ENCODE measurements at places on chromosomes 3 and 15.

DNA sequence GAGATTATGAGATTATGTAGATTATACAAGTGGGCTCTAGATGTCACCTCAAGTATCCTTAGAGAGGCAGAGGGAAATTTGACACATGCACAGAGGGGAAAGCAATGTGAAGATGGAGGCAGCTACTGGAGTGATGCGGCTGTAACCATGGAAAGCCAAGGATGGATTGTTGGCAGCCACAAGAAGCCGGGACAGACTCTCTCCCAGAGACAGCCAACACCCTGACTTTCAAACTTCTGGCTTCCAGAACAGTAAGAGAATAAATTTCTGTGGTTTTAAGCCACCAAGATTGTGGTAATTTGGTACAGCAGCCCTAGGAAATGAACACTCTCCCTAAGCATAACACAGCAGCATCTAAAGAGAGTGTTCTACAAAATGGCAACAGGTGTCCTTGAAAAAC, 34.4 kb upstream of the PRICKLE2 start:
- no peak for DNase-seq

DNA sequence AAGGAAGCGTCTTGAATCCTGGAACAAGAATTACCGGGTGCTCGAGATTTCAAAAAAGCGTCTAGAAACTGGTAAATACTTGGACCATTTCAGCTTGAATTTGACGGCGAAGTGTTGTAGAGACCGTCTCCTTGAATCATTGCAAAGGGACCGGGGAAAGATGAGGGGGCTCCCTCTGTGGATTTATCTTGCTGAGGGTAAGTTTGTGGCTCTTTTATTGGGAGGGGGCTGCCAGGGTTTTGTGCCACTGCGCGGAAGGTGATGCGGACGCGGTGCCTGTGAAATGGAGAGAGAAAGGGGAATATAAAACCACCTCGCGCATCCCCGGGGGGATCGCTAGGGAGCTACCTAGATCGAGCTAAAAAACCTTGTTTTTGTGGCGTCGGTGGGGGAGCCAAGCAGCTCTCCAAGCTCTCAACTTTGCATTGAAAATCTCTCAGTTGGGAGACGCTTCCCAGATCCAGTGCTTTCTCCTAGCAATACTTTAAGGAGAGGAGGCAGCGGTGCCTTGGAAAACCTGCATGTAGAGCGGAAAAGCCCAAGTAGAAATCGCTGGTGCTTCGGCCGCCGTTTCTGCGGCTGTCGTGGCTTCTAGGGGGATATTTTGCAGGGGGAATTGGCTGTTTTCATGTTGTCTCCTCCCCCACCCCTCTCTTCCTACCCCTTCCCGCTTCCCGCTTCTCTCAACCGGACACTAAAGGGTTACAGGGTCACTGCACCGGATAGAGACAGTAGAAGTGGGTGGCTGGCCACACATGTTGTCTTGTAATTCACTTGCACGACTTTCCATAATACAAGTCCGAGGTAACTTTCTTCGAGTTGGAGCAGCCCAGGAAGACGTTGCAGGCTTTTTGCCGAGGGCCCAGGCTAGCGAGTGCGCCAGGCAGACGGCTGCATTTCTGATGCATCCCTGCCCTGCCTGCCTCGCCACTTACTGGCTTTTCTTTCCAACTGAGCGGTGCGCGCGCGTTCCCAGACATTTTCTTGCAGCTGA, 187.6 kb downstream of the NLGN1 start:
- DNase-seq, result no peak

DNA sequence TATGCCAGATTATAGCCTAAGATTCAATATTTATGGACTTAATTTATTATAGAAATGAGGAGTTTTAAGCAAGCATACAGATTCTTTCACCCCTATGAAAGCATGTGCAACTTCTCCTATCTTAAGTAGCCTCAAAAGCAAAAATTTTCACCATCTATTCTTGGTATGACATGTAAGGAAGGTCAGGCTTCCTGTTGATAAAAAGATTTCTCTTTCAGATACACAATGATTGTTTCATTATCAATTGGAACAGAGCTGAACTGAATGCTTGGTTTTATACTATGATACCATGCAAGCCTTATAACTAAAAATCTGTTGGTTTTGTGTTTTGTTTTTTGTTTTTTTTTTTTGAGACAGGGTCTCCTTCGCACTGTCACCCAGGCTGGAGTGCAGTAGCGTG, 3.9 kb downstream of the GRK7 start:
- no peak for DNase-seq

GRCh38 chr3:152902141-152902669, 67.3 kb downstream of the P2RY1 start:
- DNase-seq, result no peak

DNA sequence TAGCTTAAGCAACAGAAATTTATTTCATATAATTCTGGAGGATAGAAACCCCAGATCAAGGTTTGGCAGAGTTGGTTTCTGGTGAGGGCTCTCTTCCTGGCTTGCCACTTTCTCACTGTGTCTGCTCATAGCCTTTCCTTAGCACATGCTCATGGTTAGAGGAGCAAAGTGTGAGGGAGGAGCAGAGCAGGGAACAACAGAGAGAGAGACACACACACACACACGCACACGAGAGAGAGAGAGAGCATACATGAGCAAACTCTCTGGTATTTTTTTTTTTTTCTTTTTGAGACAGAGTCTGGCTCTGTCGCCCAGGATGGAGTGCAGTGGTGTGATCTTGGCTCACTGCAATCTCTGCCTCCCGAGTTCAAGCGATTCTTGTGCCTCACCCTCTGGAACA, 36.8 kb upstream of the ZDHHC23 start:
- no peak for DNase-seq

- DNase-seq, result no peak
Observed at GRCh38 chr3:4083225-4084015, 219.7 kb upstream of the SETMAR start.

DNA sequence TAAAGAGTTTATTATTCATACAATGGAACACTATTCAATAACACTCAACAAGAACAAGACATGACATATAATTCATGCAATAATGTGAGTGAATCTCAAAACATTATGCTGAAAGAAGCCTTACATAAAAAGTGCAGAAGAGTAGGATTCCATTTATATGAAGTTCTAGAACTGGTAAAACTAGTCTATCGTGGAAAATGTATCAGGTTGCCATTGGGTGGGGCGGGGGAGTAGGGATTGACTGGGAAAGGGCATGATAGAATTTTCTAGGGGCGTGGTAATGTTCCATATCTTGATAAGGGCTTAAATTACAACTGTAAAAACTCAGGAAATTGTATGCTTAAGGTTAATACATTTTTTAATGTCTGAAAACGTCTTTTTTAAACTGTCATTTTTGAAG, 247.9 kb downstream of the SATB1 start:
- no peak for DNase-seq

DNA sequence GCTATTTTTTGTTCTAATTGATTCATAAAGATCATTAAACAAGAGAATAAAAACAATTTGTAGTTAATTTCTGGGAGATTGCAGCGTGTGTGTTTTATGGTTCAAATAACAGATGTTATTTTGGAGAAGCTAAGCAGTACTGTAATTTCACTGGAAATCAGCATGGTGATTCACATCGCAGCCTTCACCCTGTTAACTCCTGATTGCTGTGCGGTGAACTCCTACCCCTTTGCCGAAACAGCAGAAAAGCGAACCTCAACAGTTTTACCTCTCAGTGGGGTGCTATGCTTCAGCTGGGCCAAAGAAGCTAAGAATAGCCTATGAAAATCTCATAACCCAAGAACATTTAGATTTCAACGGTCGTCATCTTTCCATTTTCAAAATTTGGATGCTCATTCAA, 441.5 kb upstream of the RARB start:
- no peak for DNase-seq

Measured in stimulated activated CD4-positive, alpha-beta T cell treated with anti-CD3 and anti-CD28 coated beads, Interleukin-15, amount 100 ng/mL, for 1 hour (primary cell).